ENCODE measurements at places on chromosomes 4 and X.

- no peak for DNase-seq
These were observed 1.3 kb upstream of the MAGEC1 start for GRCh38 chrX:141902366-141902765.

DNA sequence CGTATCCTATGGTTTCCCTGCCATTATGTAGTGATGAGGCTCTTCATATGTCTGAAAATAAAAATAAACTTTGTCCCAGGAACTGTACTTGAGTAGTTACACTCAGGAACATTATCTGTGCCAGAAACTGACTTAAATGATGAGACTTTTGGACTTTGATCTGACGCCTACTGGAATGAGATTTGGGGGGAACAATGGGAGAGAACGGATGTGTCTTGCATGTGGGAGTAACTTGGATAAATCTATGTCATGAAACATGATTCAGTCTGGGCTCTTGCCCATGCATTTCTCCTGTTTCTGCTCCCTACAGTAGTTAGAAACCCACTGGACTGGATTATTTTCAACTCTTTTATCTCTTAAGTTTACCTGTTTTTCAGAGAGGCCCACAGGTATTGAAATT, 2351.4 kb downstream of the PCDH7 start:
- DNase-seq: no peak

- DNase-seq: no peak
These were observed 124.8 kb upstream of the SLIT2 start for GRCh38 chr4:20126906-20127305.

DNA sequence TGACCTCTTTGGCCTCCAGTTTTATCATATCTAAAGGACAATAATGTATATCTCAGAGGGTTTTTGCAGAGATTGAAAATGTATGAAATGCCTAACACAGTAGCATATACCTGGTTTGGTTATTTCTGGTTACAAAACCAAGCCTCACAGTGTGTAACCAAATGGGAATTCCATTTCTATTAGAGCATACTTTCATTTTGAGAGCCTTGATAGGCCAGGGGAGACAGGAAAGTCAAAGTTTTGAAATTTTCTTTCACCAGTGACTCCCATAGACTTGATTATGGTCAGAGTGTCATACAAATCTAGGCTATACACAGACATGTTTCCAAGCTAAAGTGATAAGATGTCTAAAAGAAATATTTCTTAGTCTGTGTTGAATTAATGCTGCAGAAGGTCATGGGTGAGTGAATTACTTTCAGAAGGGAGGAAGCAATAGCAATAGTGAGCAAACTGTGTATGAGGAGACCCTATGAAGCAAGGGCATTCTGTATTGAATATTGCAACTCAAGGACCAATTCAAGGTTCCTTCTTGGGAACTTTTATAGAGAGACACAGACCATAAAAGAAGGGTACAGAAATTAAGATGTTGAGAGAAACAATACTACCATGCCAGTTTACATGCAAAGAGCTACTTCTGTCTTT, 151.1 kb downstream of the PDE5A start:
- DNase-seq: no peak

DNA sequence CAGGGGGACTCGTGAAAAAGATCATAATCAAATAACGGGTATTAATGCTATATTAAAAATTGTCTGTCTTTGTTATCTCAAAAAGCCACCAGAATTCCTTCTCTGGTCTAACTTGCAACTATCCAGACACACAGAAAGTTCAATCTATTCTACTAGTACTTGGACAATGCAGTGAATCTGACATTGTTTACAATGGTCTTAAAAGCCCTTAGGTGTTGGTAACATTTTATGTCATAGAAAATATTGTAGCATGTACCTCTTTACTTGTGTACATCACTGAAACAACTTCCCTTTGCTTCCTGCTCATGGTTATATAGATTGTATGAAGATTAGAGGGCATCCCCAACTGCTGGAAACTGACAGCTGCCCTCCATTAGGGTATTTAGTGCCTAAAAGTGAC, 71.1 kb upstream of the PPP3CA start:
- DNase-seq: no peak

DNA sequence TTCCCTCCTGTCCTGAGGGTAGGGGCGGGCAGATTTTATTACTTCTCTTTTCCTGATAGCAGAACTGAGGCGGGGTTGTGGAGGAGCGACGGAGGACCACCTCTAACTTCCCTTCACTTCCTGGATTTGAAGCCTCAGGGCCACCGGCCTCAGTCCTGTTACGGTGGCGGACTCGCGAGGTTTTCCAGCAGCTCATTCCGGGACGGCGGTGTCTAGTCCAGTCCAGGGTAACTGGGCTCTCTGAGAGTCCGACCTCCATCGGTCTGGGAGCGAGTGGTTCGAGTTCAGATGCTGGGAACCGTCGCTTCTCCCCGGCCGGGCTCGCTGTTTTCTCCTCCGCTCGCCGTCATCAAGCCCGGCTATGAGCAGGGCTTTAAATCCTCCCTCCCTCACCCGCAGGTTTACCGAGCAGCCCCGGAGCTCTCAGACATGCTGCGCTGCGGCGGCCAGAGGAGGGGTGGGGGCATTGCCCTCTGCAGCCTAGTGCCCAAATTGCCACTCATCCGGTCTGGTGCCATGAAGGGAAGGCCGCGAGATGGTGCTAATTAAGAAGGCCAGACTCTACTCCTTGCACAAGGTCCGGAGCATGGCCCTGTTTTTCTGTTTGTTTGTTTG, 23.3 kb downstream of the HAND2 start:
- no peak for DNase-seq

- DNase-seq: no peak
These were observed 662 bp downstream of the APBB2 start for GRCh38 chr4:41213625-41214135.

DNA sequence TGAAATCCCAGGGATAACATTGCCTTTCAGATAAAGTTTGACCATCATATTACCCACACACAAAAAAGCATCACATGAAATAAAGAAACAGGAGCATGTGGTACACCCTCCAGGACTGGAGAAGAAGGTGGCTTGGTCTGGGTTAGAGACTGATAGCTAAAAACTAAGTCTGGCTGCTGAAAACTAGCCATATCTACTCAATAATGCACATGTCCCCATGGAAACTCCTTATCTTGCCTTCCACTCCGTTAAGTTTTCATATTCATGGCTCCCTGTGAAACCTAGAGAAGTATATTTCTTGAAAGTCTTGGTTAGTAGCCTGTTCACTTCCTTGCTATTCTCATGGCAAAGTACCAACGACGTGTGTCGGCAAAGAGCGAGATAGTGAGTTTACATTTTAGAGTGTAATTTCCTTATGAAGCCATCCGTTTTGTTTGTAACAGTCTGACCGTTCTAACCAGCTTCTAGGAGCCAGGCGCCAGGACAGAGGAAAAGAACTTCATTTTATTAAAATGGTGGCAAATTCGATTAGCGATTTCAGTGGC, 6.7 kb upstream of the DCTD start:
- no peak for DNase-seq

DNA sequence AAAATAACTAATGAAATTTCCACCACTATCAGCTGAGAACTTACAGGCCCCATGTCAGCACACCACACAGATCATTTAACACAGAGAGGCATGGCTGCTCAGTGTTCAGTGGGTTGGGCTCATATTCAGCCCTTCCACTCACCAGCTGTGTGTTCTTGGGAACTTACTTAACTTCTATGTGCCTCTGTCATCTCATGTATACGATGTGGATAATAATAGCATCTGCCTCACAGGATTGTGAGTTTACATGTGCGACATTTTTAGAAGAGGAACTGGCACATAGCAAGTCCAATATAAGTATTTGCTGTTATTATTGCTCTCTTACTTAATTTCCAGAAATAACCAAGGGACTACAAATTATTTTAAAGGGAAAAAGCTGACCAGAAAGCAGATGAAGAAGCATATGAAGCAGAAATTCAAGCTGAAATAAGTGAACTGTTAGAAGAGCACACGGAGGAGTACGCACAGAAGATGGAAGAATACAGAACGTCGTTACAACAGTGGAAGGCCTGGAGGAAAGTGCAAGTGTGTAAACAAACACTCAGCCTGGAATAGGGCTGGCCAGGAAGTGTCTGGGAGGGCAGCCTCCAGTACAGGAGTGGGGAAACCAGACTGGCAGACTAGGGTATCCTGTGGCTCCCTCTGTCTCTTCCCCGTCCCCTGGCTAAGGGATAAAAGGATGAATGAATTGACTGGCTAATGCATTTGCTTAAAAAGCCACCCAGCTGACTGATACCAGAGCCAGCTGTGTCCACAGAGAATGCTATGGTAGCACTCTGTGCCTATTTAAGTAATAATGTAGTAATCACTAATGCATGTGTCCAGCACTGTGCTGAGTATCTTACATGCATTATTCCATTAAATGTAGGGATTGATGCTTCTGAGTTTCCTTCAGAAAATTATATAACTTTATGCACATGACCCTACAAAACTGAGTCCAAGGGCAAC, 67.1 kb downstream of the CC2D2A start:
- no peak for DNase-seq

GRCh38 chr4:26493461-26493860, 3.2 kb upstream of the CCKAR start:
- DNase-seq: no peak

- peak; percentile 57 for DNase-seq
These were observed at the start of the genes GLA and HNRNPH2 for GRCh38 chrX:101407748-101408531. GLA (minus strand) TSS chrX:101407925; CDS start chrX:101407903, 22 bp downstream. HNRNPH2 (plus strand) TSS chrX:101408222; CDS start chrX:101411989, 3,767 bp downstream.

DNA sequence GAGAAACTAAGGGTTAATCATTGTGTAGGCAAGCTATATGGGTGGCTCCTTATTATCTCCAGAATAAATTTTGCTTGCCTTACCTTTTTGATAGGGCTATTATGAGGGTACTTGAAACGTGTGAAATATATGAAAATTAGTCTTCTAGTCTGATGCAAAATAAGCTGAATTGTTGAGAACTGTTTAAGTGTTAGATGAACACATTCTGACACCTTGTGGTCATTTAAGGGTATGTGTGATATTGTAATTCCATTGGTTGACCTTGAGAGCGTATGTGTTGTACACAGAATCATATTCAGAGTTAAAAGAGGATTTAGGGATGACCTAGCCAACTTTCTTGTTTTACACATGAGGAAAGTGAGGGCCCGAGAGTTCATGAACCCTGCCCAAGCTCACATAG, 44.6 kb upstream of the LINC00632 start:
- DNase-seq: no peak

DNA sequence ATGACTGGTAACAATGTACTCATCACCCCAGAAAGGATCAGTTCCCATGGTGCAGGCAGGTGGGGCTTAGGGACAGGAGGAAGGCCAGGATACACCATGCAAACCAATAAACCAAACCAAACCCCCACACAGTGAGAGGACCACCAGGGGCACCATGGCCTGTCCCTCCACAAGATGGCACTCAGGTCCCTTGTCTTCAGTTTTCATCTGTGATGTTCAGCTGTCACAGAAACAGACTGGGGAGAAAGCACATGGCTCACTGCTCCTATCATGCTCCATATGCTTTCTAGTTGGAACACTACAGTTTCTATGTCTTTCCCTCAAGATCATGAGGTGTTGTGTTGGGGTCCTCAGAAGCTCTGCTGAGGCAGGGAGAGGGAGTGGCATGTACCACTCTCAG, 10.1 kb downstream of the HS3ST1 start:
- no peak for DNase-seq

GRCh38 chr4:165402375-165402774, 23.6 kb downstream of the CPE start:
- no peak for DNase-seq
